ENCODE measurements at places on chromosomes 11 and 22. TPM values are rescaled to one million over a fixed set of nuclear protein-coding genes. Genes with fewer than 3 reads are reported as not detected.
A peak's percentile ranks its signal among the peaks of the same experiment; 100 is the strongest.

GRCh38 chr11:84581083-84581482 is 1046.1 kb downstream of the DLG2 start:
- H3K27ac ChIP-seq: no peak overlapping the region
- H3K4me1 ChIP-seq: no peaks in the 10 kb centered on the region
- H3K36me3 ChIP-seq: no peaks in the 10 kb centered on the region
- no peaks in the 10 kb centered on the region for H3K27me3 ChIP-seq
- H3K4me3 ChIP-seq: no peak overlapping the region

DNA sequence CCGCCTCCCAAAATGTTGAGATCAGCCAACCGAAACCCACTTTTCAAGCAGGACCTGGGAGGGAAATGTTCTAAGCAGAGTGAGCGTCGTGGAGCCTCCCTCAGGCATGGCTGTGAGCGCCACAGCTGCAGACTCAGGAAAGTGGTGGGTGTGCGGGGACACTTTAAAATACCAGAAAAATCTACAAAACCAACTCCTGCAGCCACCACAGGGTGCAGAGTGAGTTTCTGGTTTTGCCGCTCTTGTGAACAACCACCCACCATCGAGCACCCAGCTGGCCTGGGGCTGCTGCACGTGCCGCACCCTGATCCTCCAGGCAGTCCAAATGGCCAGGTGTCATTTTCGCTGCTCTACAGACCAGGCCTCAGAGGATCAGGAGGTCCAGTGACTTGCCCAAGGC is 46.9 kb downstream of the CELSR1 start:
- H3K4me3 ChIP-seq: no peak overlapping the region
- no peaks in the 10 kb centered on the region for H3K27me3 ChIP-seq
- H3K36me3 ChIP-seq: no peaks in the 10 kb centered on the region
- no peaks in the 10 kb centered on the region for H3K4me1 ChIP-seq
- DNase-seq: peak; percentile 36
- no peak overlapping the region for H3K27ac ChIP-seq

DNA sequence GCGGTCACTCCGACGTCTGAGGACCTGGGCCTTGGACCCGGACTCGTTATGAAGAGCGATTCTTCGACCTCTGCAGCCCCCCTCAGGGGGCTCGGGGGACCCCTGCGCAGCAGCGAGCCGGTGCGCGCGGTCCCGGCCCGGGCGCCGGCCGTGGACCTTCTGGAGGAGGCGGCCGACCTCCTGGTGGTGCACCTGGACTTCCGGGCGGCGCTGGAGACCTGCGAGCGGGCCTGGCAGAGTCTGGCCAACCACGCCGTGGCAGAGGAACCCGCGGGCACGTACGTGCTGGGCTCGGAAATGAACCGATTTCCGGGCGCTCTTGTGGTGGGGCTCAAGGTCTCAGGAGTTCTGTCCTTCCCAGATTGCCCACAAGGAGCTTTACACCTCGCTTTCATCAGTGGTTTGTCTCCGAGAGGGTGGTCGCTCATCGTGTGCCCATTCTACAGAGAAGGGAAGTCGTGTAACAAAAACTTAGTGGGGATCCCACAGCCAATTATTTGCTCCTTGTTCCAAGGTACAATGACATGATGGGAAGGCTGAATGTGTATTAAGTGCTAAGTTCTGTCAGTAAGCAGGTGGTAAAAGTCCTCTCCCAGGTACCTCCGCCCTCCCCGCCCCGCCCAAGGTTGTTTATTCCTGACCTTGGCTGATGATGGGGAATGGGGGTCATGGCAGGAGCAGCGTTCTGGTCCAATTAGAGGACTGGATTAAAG is 695 bp downstream of the PEX26 start:
- peak overlapping the region; percentile 71 for H3K4me3 ChIP-seq
- H3K36me3 ChIP-seq: peaks cover 41% of the 10 kb centered on the region
- peak overlapping the region; percentile 81 for H3K27ac ChIP-seq

DNA sequence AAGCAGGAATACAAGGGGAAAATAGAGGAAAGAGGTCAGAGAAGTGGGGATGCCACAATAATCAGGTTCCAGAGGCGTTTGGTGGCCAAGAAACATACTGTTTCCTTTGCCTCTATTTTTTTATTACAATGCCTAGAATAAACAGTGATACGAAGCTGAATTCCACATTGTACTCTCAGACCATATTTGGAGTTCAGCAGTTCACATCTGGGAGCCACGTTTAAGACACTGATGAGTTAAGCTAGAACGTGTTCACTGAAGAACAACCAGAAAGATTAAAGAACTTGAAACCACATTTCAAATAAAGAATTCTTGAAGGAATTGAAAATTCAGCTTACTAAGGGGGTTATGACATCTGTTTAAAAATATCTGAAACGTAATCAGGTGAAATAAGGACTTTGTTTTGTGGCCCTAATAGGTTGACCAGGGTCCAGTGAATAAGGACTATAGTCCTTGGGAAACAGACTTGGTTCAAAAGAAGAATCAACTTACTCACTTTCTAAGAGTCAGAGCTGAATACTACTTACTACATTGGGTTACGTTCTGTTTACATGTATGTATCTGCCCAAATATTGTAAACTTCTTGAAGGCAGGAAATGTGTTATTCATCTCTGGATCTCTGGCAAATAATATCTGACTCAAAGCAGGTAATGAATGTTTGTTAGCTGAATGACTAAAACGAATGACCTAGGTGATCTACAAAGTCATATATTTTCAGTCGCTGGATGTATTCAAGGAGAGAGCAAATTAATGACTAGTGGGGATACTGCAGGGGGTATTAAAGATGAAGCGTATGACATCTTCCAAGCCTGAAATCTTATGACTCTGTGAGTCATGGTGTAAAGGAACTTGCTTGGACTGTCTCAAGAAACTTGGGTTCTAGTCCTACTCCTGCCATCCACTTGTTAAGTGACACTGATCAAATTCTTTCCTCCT is 247.0 kb upstream of the NARS2 start:
- no peaks in the 10 kb centered on the region for H3K27me3 ChIP-seq
- no peak overlapping the region for H3K4me3 ChIP-seq
- no peak overlapping the region for H3K27ac ChIP-seq
- no peak for DNase-seq
- peaks cover 8% of the 10 kb centered on the region for H3K4me1 ChIP-seq
- H3K36me3 ChIP-seq: no peaks in the 10 kb centered on the region

- no peaks in the 10 kb centered on the region for H3K4me1 ChIP-seq
- H3K36me3 ChIP-seq: no peaks in the 10 kb centered on the region
Measured at GRCh38 chr11:44457862-44458261, 107.6 kb upstream of the CD82 start.

DNA sequence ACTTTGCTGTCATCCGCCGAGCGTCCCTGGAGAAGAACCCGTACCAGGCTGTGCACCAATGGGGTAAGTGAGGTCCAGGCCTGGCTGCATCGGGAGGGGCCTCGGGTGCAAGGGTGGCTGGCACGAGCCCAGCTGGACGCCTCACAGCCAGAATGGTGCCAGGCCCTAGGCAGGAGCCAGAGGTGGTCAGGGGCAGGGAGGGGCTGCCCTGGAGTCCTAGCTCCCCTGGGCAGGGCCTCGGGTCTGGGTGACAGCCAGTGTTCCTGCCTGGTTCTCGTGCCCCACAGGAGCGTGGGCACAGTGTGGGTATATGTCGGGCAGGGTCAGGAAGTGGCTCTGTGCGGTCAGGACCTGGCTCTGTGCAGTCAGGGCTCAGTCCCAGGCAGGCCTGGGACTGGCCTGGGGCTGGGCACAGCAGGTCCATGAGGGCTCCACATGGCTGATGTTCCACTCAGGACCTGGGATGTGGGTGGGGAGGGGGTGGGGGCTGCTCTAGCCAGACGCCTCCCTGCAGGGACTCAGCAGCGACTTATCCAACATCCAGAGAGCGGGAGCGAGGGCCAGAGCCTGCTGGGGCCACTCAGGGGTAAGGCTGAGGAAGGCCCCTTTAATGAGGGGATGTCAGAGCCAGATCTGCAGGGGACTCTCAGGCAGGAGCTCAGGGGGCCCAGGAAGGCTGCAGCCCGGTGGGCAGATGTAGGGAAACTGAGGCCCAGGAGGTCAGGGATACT is 1.2 kb downstream of the TSPAN32 start:
- H3K4me1 ChIP-seq: peaks cover 73% of the 10 kb centered on the region
- no peaks in the 10 kb centered on the region for H3K27me3 ChIP-seq
- peak; percentile 82 for DNase-seq
- H3K27ac ChIP-seq: no peak overlapping the region
- H3K4me3 ChIP-seq: peak overlapping the region; percentile 41

DNA sequence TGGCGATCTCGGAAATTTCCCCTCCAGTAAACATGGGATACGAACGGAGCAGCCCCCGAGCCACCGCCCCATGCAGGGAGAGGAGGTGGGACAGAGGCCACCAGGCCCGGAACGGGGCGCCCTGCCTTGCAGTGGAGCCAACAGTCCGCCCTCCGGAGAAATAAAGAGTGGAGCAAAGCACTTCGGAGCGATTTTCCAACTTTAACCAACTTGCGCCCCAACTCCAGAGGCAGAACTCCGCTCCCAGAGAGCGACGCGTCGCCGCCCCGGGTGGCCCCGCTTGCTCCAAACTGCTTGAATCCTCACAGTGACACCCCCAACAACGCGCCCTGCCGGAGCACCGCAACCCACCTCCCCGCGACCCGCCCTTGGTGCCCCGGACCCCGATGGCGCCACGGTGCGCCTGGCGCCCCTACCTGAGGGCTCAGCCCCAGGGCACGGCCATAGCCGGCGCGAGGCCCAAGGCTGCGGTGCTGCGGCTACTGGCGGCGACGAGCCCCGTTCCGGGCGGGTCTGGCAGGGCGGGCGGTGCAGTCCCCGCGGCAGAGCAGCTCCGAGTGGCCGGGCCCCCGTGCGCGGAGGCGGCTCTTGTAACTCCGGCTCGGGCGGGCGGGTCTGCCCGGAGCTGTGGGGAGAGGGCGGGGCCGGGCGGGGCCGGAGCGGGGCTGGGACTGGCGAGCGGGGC is at the start of gene AHNAK:
AHNAK (minus strand) TSS at position 563 of the 685 bp plus-strand sequence. CDS start 10,708 bp downstream, outside the sequence.
- H3K27ac ChIP-seq: peak within 1 kb of the TSS; percentile 96
- H3K36me3 ChIP-seq: no peaks in the 10 kb centered on the region
- H3K27me3 ChIP-seq: no peaks in the 10 kb centered on the region
- peak; percentile 94 for DNase-seq
- peak within 1 kb of the TSS; percentile 95 for H3K4me3 ChIP-seq
- peaks cover 78% of the 10 kb centered on the region for H3K4me1 ChIP-seq

DNA sequence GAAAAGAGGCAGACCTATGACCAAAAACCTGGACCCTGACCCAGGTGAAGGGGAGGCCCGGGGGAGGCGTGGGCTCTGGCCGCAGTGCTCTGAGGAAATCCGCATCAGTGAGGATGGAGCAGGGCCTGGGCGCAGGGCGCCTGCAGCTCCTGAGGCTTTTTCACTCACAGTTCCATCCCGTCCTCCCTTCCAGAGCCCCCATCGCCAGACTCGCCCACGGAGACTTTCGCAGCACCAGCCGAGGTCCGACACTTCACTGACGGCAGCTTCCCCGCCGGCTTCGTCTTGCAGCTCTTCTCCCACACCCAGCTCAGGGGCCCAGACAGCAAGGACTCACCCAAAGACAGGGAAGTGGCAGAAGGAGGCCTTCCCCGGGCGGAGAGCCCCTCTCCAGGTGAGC is 5.4 kb downstream of the SPINDOC start:
- no peak overlapping the region for H3K27ac ChIP-seq
- H3K36me3 ChIP-seq: peaks cover 71% of the 10 kb centered on the region
- H3K4me3 ChIP-seq: no peak overlapping the region
- peaks cover 13% of the 10 kb centered on the region for H3K4me1 ChIP-seq
- DNase-seq: no peak

The RAB39A gene
- 1.7 TPM for total RNA-seq

The INPP5J gene
- 4.0 TPM for total RNA-seq

The TFIP11 gene
- 32.1 TPM for total RNA-seq

All from left lung (tissue), 14 donors.